Cerebellum (tissue), 4 donors: ENCODE measurements at places on chromosomes 6 and 20. TPM values are rescaled to one million over a fixed set of nuclear protein-coding genes. Genes with fewer than 3 reads are reported as not detected.
A peak's percentile ranks its signal among the peaks of the same experiment; 100 is the strongest.

DNA sequence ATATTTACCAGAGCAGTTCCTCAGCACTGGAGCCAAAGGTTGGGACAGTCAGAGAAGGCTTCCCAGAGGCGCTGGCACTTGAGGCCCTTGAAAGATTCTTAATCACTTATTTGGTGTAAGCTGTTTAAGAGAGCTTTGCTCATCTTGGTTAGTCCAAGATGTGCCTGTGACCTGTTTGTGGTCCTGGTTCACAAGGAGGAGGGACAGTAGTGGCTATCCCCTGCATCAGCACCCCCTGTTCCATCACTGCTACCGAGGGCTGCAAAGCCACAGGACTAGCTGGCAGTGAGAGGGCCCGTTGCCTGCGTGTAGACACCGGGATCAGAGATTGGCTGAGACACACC lies 35.7 kb downstream of the VEGFA start:
- DNase-seq: no peak

- no peak for DNase-seq
Measured at GRCh38 chr20:25276533-25277050, 28.7 kb downstream of the PYGB start.

- DNase-seq: peak; percentile 9
Measured at GRCh38 chr6:68880050-68880813, 245.2 kb downstream of the ADGRB3 start.

- DNase-seq: no peak
Measured at GRCh38 chr20:14319704-14320103, 17.7 kb downstream of the FLRT3 start.

- no peak for DNase-seq
Measured at GRCh38 chr20:48841196-48841874, 13.5 kb upstream of the PREX1 start.

DNA sequence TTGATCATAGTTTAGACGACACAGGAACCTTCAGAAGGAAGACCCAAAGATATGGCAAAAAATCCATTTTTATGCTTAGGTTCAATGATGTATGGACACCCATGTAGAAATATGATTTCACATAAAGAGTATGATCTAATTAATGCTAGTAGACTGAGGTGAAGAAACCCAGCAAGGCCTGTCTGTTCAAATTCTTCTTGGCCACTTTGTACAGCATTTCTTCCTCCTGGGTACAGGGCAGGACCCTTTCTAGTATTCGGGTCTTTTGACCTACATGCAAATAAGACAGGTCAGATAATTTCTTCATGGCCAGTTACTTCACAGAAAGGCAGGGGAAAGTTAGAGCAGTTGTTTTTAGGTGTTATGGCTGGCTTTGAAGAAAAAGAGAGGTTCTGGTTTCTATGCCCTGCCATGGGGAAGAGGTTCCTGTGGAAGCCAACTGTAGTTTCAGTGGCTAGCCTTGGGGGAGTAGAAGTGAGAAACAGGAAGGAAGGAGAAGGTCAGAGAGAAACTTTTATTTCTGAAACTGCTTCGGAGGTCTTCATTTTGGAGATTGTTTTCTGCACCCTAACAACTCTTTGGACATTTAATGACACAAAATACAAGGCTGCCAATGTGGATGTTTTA lies 208.3 kb downstream of the PTPRK start:
- DNase-seq: no peak

GRCh38 chr20:39283464-39283863 lies 321.3 kb downstream of the DHX35 start:
- DNase-seq: no peak

- DNase-seq: no peak
Measured at GRCh38 chr20:35643045-35643444, 21.7 kb downstream of the CPNE1 start.

The DSTN gene
- total RNA-seq: 116 TPM

The CHRNA4 gene
- 7.0 TPM for total RNA-seq

The SLC32A1 gene
- 13.7 TPM for total RNA-seq

The KCNK5 gene
- 0.27 TPM for total RNA-seq

The PRND gene
- 2.7 TPM for total RNA-seq

The PHF10 gene
- total RNA-seq: 46.2 TPM

The TAF8 gene
- 14.9 TPM for total RNA-seq
